ENCODE measurements at places on chromosomes 2 and 18.

DNA sequence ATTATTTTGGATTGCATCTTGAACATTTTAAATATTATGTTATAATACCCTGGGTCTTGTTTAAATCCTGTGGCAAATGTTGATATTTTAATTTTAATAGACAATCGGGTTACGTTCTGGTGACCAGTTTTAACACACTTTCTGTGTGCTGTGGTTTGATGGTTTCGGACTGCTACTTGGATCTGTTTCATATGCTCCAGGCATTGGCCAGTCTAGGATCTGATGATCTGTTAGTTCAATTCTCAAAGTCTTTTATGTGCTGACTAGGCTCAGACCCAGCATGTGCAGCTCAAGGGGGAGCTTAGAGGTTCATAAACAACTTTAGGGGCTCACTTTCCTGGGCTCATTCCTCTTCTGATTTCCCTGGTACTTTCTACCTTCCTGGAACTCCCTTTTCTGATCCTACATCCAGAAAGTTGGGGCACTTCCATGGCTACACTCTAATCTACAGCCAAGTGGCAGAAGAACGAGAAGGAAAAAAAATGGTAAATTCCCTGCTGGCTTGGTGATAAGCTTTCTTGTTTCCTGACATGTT lies 5.0 kb upstream of the ZBTB14 start:
- DNase-seq, result no peak

- no peak for DNase-seq
These were observed 32.1 kb downstream of the MAP4K4 start for GRCh38 chr2:101729521-101730190.

- DNase-seq, result no peak
These were observed 2.9 kb downstream of the DUSP11 start for GRCh38 chr2:73776869-73777519.

DNA sequence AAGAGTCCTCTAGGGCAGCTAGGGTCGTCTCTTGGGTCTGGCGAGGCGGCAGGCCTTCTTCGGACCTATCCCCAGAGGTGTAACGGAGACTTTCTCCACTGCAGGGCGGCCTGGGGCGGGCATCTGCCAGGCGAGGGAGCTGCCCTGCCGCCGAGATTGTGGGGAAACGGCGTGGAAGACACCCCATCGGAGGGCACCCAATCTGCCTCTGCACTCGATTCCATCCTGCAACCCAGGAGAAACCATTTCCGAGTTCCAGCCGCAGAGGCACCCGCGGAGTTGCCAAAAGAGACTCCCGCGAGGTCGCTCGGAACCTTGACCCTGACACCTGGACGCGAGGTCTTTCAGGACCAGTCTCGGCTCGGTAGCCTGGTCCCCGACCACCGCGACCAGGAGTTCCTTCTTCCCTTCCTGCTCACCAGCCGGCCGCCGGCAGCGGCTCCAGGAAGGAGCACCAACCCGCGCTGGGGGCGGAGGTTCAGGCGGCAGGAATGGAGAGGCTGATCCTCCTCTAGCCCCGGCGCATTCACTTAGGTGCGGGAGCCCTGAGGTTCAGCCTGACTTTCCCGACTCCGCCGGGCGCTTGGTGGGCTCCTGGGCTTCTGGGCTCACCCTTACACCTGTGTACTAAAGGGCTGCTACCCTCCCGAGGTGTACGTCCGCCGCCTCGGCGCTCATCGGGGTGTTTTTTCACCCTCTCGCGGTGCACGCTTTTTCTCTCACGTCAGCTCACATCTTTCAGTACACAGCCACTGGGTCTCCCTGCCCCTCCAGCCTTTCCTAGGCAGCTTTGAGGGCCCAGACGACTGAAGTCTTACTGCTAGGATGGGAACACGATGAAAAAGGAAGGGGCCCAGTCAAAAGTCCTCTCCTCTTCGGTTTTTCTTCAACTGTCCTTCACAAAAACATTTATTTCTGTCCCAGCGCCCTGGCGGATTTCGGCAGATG lies 8.1 kb downstream of the SIX2 start:
- no peak for DNase-seq

DNA sequence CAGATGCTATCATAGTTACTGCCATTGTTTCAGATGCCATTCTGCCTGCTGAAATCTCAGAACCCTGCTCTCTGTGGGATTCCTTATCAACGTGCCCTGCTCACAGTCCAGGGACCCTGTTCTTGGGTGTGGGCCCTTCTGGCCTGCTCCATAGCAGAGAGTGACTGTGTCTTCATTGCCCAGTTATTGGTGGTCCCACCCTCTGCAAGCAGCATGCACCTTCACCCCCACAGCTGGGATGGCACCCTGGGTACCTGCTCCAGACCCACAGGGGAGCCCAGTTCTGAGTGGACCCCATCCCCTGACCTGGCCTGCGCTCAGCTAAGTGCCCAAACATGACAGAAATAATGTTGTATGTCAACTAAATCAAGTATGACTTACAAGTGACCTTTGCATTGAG lies 36.6 kb downstream of the SMIM21 start:
- DNase-seq, result no peak

DNA sequence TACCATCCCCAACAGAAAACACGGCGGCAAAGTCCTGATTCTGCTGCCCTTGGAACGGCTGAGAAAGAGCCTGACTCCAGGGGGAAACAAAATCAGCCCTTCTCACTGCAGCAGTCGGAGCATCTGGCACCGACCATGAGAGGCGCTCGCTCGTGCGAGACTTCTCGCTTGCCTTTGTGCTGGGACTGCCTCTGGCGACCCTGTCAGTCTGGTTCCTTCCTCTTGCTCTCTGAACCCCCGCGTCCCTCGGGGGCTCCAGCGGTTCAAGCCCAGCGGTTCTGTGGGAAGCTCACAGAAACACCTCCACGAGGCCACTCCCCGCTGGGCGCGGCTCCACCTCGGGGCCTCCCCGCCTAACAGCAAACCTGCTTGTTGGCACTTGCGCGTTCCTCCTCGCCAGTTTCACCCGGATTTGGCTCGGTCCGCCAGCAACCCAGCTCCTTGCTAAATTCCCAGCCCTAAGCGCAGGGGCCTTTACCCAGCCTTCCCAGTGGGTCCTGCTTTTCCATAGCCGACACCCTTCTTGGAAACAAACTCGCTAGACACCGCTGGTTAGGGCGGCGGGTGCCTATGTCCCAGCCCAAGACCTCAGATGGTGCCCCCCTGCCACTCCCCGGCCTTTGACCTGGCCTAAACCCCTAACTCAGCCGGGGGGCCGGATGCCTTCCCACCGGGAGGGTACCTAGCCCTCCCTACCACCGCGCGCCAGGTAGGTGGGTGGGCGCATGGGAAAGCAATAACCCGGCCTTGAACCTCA lies 2.2 kb downstream of the RND3 start:
- no peak for DNase-seq

DNA sequence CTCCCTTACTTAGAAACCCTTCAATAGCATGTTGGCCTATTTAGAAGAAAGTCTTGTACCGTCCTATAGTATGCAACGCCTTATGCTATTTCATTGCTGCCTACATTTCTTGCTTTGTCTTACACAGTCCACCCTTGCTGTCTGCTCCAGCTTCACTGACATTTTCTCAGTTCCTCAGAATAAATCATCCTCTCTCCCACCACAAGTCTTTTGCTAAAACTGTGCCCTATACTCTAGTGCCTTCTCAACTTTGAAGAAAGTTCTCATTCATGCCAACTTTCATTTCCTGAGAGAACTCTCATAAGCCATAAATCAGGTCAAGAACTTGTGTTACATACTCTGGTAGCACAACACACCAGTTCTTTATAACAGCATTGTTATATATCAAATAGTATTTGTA lies 54.3 kb upstream of the COL3A1 start:
- DNase-seq, result no peak

- no peak for DNase-seq
These were observed 48.7 kb downstream of the ZBTB7C start for GRCh38 chr18:48360376-48361021.

DNA sequence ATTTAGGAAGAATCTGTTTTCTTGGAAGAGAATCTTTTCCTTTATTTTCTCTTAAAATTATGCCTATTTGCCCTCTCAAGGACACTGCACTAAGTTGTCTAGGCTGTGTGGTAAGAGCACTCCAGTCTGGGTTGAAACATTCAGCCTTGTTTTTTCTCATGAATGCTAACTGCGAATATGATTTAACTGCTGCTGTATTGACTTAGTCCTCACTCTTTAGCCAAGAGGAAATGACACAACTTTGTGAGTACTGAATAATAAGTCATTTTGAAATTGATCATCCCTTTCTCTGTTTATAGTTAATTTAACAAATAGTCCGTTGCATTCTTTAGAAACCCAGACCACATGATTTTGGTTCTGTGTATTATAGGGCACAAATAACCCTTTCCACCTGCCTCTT lies 4.5 kb upstream of the RND3 start:
- DNase-seq, result no peak

DNA sequence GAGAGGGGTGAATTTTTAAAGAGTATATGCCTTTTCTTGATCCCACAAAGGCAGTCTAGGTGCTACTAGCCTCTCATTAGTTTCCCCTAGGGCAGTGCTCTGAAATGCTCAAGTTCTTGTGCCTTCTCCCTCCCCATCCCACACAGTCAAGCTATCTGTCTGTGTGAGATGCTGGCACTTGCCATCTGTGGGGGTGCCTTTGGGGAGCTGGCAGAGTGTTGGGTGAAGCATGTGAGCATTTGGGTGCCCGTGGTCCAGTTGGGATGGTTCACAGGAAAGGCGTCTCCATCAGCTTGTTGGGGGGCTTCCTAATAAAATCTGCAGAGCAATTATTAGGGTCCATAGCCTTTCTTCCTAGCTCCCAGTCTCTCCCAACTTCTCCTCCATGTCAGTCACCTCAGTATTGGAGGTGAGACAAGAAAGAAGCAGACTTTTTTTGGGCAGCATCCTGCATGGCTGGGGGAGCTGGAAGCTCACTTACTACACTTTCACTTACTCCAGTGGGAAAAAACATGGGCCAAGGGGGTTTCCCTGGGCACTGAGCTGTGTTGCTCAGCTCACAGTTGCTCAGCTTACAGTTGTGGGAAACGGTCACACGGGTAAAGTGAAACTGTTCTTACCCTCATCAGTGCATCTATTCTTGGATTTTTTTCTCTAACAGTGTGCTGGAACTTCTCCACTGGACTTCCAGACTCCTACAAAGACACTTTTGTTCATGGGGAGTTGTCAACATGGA lies 29.3 kb downstream of the COLEC11 start:
- DNase-seq, result no peak

- no peak for DNase-seq
These were observed 13.5 kb downstream of the PNO1 start for GRCh38 chr2:68171146-68171545.

DNA sequence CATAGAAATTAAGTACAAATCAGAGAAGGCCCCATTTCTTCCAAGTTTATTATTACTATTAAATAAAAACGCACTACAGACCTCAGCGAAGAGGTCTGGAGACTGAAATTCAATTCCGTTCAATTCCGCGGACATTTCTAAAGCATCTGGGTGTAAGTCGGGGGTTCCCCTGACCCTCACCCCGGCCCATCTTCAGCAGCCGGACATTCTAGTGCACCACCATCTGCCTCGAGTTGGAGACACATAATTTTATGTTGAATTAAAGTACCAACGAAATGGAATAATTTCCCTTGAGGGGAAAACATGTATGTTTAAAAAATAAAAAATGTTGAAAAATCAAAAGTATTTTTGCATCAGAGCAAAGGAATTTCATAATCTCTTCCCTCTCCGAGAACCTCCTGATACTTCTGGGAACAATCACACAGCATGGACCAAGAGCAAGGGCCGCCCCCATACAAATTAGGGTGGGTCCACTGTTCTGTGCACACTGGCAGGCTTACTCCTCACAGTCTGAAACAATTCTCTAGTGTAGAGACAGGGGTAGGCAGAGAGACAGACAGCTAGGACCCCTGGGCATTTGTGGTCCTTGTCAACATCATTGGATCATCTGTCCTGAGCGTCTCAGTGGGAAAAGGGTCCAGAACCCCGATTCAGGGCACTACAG lies 29.3 kb downstream of the MBP start:
- DNase-seq, result no peak

GRCh38 chr2:96098900-96099590 lies 17.3 kb downstream of the ADRA2B start:
- DNase-seq, result no peak

DNA sequence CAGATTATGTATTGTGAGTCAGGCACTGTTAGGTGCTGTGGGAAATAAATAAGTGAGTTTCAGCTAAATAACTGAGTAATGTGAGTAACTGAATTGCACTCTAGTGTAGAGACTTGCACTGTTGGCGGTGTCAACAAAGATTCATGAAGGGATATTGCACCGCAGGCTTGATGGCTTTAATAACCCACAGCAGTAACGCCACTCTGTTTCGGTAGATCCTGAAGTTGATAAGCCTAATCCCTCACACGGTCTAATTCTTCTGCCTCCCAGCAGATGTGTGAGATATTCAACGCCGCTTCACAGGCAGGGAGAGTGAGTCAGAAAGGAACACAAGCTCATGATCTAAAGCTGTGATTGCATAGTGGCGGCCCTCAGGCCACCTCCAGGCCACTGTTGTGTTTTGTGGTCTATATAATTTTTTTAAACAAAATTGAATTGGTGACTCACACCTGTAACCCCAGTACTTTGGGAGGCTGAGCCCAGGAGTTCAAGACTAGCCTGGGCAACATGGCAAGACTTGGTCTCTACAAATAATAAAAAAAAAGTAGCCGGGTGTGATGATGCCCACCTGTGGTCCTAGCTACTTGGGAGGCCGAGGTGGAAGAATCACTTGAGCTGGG lies 94.3 kb downstream of the LIPG start:
- DNase-seq, result no peak

DNA sequence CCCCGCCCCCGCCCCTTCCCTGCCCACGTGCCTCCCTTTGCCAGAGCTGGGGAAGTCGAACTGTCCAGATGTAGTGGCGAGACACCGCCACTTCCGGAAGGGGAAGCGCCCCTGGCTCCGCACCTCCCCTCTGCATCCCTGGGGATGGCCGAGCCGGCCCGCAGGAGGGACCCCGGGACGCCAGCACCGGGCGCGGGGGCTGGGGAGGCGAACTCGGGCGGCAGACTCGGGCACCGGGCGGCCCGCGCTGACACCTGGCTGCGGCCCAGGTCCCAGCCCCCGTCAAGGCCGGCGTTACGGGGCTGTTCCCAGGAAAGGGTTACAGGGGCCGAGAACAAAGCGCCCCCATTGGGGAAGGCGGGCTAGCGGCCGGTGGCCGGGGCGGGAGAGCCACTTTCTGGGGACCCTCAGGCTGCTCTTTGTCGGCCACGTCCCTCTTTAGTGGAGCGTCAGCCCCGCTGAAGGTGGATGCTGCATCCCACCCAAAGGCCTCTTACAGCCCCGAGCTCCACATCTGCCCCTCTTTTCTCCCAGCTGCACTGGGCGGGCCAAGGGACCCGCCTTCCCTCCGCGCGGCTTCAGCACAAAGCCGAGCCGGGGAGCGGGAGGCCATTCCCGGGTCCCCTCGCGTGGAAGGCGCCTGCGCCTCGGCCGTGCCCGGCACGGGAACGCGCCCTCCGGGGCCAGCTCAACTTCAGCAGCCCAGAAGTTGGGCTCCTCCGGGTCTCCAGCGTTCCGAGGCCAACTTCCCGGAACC lies 1.3 kb downstream of the SDC1 start:
- no peak for DNase-seq

- DNase-seq, result no peak
These were observed 8.2 kb downstream of the BIN1 start for GRCh38 chr2:127098711-127099110.

DNA sequence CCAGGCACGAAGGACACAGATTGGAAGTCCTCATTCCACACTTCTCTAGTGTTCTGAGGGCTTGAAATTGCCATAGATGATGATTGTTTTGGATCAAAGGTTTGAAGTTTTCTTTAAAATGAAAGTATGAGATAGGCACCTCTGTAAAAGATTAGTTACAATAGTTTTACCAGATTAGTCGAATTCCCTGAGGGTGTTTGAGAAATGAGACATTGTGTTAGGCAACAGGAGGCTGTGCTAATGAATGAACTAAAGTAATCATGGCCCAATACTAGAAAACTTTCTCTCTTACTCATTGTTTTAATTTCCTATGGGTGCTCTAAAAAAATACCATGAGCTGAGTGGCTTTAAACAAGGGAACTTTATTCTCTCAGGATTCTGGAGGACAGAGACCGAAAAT lies 421.7 kb downstream of the RNF144A start:
- no peak for DNase-seq
